GM13977 (cell line): ENCODE measurements at places on chromosomes 5 and 9.

DNA sequence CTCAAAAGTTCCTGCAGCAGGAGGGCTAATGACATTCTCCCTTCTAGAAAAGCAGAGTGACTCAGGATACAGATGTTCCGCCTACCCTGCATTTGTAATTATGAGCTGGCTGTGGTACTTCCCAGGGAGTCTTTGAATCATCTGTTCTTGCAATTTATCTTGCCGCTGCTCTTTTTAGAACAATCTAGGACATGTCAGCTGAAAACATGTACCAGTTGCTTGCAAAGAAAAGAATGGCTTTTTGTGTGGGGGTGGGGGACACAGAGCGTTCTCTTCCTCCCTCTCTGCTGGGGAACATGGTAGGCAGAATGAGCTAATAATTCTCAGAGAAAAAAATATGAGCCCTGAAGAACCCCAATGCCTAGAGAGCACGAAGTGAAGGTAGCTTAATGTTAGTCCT lies 51.7 kb upstream of the TUT7 start:
- DNase-seq, result no peak

- no peak for DNase-seq
Measured at GRCh38 chr9:123378025-123378424, 22.0 kb downstream of the CRB2 start.

DNA sequence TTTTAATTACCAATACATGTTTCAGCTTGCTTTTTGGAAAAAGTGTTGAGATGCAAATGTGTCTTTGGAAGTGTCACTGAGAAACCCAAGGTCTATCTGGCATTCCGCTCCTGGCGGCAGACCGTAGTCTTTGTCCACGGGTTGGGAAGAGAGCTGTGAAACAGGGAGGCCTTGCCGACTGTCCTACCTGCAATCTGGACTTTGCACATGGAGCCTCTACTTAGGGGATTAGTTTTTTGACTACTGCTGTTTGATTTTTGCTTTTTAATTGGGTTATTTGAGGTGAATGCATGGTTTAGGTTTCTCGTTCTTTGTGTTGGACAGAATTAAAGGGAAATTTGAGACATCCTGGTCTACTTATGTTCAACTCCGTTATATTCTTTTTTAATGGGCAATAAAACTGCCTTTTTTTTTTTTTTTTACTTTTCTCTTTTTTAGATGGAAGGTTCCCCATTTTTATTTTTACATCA lies 25.7 kb downstream of the TRIO start:
- DNase-seq, result no peak

DNA sequence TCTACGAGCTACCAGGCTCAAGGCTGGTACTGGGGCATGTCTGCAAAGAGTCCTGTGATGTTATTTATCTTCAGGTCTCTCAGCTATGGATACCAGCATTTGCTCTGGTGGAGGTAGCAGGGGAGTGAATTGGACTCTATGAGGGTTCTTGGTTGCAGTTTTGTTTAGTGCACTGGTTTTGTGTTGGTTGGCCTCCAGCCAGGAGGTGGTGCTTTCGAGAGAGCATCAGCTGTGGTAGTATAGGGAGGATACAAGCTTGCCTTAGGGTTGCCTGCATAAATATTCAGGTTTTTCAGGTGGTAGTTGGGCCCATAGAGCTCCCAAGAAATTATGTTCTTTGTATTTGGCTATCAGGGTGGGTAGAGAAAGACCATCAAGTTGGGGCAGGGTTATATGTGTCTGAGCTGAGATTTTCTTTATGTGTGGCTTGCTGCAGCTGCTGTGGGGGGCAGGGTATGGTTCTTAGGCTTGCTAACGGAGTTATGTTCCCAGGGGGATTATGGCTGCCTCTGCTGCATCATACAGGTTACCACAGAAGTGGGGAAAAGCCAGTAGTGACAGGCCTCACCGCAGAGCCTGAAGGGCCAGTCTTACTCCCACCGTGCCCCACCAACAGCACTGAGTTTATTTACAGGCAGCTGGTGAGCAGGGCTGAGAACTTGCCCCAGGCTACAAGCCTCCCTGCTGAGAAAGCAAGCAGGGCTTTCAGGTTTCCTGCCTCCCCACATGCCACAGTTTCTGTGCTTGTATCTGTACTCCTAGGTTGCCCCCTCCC lies 9.7 kb upstream of the RIOK2 start:
- DNase-seq, result no peak

DNA sequence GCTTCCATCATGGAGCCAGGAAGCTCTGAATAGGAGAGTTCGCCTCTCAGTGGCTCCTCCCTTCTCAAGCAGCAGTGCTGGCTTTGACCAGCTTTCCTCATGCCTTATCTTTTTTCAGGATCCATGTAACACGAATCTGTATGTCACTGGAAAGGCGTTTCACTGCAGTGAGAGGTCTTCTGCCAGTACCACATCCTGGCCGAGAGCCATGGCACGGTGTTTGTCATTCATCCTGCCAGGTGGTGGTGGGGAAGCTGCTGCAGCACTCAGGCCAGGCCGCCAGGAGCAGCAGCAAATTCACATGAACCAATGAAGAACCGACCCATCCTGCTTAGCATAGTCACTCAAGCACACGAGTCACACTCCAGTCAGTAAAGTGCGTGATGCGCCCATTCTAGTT lies 179.0 kb downstream of the FANCC start:
- DNase-seq, result no peak

DNA sequence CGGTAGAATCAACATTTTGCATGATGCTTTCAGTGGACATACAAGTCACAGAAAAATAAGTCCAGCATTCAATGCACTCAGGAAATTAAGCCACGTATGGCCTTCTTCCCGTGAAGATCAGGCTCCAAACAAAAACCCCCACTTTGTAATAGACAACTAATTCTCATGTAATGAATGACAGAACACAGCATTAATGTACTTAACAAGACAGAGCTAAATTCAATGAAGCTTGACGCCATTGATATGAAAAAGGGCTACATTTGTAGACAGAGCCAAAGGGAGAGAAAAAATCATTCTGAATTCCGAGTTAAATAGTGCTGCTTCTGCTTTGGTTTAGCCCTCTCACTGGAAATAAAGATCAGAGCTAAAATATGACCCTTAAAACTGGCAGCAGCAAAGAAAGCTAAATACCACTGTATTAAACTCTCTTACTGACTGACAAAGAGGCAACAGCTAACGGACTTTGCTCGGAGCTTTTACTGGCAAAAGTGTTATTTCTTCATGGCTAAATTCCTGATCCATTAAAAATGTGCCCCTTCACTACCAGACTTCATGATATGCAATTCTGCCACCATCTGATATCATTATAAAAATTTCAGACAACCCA lies 250.5 kb downstream of the BNC2 start:
- no peak for DNase-seq

DNA sequence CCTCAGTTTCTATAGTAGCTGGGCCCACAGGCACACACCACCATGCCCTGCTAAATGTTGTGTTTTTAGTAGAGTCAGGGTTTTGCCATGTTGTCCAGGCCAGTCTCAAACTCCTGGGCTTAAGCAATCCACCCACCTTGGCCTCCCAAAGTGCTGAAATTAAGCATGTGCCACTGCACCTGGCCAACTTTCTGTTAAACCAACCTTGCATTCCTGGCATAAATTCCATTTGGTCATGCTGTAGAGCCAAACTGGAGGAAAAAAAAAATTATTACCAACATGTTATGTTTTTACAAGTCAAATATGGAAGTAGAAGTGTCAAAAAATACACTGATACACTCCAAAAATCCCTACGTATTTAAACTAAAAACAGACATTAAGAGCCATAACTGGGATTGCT lies 54.1 kb downstream of the ERMP1 start:
- DNase-seq, result no peak

- no peak for DNase-seq
Measured at GRCh38 chr5:135320718-135321484, 78.1 kb downstream of the MACROH2A1 start.

GRCh38 chr5:151474799-151475198 lies 27.4 kb downstream of the SLC36A1 start:
- DNase-seq, result no peak

DNA sequence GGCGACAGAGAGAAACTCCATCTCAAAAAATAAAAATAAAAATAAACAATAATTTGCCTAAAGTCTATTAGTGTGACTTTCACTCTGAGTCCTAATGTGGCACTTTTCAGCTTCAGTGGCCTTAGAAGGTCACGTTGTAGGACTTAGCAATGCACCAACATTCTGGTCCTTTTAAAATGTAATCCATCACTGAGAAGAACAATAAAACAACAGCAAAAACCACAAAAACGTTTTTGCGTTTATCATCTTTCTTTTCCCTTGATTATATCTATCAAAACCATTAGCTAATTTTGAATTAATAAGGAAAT lies 190.1 kb upstream of the ZNF608 start:
- peak; percentile 29 for DNase-seq

DNA sequence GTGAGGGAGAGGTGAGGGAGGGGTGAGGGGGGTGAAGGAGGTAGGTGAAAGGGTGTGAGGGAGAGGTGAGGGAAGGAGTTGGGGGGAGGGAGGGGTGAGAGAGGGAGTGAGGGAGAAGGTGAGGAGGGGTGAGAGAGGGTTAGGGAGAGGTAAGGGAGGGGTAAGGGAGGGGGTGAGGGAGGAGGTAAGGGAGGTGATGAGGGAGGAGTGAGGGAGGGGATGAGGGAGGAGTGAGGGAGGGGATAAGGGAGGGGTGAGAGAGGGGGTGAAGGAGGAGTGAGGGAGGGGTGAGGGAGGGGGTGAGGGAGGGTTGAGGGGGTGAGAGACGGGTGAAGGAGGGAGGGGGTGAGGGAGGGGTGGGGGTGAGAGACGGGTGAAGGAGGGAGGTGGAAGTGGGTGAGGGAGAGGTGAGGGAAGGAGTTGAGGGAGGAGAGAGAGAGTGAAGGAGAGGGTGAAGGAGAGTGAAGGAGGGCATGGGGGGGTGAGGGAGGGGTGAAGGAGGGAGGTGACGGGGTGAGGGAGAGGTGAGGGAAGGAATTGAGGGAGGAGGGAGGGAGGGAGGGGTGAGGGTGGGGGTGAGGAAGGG lies 18.5 kb downstream of the NINJ1 start:
- DNase-seq, result no peak

DNA sequence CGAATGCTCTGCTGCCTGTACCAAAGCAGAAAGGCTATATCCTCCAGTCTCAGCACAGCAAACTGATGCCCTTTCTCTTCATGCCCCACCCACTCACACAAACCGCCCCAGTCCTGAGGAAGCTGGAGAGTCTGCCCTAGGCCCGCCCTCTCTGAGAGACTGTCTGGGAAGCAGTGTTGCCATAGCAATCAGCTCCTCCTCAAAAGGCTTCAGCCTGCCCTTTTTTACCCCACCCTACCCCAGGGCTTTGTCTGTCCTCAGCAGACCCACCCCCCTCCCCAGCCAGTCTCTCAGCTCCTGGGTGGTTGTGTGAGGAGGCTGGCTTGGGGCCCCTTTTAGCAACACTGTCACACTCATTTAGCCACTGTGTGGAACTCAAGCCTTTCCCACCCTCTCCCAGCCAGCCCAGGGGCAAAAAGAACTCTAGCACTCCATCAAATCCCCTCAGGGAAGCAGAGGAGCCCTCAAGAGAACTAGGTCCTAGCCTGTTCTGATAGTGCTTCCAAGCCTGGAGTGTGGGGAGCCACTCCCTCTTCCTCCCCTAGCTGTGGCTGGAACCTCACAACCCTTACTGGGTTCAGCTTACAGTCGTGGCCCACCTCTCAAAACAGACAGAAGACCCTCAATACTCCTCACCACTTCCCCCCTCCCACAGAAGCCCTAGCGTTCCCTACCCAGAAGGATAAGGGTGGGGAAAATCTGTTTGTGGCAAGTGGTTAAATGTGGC lies 1.4 kb downstream of the ATOSB start:
- DNase-seq, result peak; percentile 54

DNA sequence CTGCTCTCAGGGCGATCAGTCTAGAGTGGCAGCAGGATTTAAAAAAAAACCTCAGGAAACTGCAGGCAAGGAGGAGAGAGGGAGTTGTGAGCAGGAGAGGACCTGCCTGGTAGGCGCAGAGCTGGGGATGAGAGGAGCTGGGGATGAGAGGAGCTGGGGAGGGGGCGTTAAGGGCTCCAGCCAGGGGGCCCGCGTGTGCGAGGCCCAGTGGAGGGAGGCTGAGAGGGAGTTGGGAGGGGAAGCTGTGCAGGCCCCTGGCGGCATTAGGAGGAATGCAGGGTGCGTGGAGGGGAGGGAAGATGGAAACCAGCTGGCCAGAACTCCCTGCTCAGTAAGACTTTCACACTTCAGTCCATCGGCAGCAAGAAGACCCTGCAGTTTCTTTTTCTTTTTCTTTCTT lies 45.2 kb upstream of the HMCN2 start:
- no peak for DNase-seq

GRCh38 chr9:95003689-95004410 lies 277.4 kb downstream of the AOPEP start:
- DNase-seq, result peak; percentile 76

DNA sequence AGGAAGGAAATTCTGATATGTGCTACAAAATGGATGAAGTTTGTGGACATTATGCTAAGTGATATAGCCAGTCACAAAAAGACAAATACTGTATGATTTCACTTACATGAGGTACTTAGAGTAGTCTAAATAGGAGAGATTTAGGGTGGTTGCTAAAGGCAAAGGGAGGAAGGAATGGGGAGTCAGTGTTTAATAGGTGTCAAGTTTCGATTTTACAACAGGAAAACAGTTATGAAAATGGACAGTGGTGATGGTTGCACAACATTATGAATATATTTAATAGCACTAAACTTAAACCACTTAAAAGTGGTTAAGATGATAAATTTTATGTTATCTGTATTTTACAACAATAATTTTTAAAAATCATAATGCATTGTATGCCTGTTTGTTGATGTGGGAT lies 40.4 kb upstream of the ECM2 start:
- no peak for DNase-seq

DNA sequence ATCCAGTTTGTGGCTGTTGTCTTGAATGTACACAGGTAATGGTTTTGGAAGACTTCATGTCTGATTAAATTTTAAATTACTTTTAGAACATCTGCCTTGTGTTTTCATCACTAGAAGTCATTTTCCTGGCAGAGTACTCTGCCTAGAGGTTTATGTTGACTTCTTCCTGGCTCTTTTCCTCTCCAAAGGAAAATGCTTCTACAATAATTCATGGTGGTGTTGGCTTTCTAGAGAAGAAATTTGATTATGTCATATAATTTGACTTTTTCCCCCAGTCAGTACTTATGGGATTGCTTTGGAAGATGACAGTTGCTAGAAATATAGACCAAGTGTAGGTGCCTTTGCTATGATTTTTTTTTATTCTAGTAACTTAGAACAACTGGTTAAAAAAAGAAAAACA lies 46.8 kb downstream of the F2RL2 start:
- DNase-seq, result no peak

GRCh38 chr9:106420511-106420944 lies 442.4 kb upstream of the ZNF462 start:
- peak; percentile 19 for DNase-seq

- no peak for DNase-seq
Measured at GRCh38 chr5:10525124-10525495, 38.8 kb upstream of the ANKRD33B start.

DNA sequence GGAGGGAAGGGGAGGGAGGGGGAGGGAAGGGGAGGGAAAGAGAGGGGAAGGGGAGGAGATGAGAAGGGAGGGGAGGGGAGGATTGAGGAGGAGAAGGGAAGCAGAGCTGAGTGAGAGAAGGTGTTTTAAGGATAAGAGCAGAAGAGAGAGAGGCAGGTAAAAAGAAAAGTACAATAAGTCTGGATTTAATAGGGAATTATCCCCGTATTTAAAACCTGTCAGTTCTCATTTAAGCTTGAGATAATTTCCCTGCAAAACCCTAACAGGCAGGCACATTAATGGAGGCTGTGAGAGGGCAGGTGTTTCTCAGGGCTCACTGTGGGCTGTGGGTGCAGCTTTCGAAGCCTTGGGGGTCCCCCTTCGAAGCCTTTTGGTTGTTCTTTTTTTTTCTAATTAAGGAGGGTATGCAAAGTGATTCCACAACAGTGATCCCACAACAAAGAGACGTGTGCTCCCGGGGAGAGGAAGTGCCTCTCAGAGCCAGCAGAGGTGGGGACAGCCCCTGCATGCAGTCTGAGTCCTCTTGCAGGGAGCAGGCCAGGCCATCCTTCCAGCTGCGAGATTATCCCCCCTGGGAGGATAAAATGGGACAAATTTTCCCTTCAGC lies 317.9 kb upstream of the IRX1 start:
- DNase-seq, result no peak
